Activated CD4-positive, alpha-beta T cell treated with anti-CD3 and anti-CD28 coated beads, Interleukin-2, amount 50 U/mL, for 24 hours (primary cell): ENCODE measurements at places on chromosomes 16 and 17.

DNA sequence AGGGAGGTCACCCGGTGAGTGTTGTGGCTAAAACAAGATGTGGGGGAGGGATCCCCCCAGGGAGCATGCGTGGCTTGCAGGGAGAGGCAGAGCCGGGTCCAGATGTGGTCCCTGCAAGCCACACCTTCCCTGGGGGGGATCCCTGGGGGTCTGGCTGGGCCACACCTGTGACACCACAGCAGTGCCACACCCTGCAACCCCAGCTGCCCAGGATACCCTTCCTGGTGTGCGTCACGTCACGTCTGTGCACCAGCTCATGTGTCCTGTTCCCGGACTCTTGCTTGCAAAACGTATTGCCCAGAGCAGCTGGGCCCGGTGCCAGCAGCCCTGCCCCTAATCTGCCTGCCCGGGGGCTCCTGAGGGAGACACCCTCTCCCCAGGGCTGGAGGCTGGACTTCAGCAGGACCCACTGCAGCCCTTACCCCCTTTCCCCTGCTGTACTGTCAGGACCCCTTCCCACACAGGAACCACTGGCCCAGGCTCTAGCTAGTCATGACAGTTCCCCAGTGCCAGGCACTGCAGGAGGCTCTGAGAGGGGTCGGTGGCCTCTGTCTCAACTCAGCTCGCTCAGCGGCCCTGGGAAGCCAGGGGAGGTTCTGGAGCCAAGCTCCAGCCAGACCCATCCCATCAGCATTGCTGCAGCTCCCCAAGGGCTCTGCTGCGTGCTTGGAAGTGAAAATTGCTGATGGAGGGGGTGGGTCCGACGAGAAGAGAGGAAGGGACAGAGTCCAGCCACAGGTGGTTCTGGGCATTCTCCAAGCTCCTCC is 25.8 kb upstream of the ACSF3 start:
- no peak for DNase-seq

- DNase-seq: no peak
These were observed 29.5 kb upstream of the ZNF469 start for GRCh38 chr16:88353232-88353631.

GRCh38 chr16:84482951-84483881 is 21.2 kb downstream of the MEAK7 start:
- DNase-seq: no peak

DNA sequence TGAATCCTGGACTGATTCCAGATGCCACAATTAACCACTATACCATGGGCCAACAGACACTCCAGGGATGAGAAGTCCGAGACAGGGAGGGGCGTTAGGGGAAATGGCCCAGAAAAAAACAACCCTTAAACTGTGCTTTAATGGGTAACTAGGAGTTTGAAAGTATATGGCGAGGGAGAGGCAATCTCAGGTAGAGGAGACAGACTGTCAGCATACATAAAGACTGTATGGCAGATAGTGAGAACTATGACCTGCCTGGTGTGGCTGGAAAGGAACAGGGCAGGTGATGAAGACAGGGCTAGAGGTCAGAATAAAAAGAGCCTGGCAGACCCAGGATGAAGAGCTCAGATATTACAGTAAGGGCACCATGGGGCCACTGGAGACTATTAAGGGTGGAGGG is 8.1 kb downstream of the ZZEF1 start:
- no peak for DNase-seq

DNA sequence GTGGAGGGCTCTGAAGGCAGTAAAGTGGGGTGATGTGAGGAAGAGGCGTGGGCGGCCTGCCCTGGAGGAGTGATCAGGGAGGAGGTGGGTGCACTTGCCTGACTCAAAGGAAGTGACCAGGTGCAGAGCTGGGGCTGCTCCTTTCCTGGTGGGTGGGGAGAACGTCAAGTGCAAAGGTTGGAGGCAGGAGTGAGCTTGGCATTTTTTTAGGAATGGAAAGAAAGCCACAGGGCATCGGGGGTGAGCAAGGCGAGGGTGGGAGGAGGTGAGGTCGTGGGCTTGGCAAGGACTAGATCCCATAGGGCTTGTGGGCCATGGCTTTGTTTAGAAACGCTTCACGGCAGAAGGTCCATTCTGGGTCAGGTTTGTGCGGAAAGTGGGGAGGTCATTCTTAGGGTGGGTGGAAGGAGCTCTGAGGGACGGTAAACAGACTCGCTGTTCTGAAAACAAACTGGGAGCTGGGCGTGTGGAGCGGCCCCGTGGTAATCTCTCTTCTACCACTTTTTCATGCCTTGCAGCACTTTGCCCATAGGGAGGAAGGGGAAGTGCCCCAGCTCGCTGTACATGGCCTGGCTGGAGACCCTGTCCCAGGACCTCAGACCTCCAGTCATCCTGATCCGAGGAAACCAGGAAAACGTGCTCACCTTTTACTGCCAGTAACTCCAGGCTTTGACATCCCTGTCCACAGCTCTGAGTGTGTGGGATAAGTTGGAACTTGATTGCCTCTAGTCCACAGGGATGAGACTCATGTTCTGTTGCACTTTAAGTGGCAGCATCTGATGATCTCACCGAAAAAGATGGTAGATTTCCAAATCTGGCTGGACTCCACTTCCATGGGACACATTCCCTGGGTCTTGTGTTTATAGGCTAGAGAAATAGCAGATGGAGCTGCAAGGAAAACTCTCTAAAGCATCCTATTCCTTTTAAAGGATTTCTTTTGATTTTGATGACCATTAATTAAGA is 18.9 kb upstream of the HERPUD1 start:
- DNase-seq: no peak

GRCh38 chr16:63703612-63704011 is 1418.3 kb downstream of the CDH11 start:
- DNase-seq: no peak

- no peak for DNase-seq
These were observed 20.9 kb downstream of the LITAFD start for GRCh38 chr16:8903004-8903403.

GRCh38 chr16:87003414-87003755 is 313.8 kb downstream of the C16orf95 start:
- DNase-seq: no peak

- DNase-seq: no peak
These were observed 67.1 kb upstream of the CDH5 start for GRCh38 chr16:66299349-66299748.

DNA sequence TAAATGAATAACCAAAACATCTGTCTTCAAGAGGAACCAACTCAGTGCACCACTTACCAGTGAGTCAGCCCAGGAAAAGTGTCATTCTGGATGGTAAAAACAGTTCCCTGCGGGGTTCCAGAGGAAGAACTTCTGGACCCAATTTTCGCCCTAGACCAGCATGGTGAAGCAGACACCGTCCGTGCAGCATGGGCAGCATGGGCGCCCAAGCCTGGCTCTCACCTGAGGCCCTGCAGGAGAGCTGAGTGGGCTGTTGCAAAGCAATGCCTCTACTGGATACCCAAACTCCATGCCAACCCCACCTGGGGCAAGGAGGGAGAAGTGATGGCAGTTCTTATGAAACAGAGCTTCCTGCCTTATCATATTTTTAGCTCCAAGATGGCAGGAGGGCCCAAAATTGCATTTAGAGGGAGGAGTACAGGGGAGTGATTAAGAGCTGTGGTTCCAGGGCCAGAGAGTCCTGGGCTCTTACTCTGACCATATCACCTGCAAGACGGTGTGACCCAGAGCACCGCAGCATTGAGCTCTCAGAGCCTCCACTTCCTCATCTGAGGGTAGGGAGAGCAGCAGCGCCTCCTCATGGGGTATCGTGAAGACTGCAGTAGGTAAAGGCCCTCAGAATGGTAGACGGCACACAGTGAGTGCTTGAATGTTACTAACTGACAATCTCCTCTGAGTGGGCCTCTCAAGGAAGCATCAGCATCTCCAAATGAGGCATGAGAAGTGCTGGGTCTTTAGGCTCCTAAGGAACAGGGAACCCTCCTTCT is 16.6 kb upstream of the INPP5K start:
- DNase-seq: no peak

GRCh38 chr17:45740553-45741330 is 43.4 kb upstream of the CRHR1 start:
- DNase-seq: no peak

GRCh38 chr17:34692920-34693319 is 113.5 kb downstream of the TMEM132E start:
- no peak for DNase-seq

DNA sequence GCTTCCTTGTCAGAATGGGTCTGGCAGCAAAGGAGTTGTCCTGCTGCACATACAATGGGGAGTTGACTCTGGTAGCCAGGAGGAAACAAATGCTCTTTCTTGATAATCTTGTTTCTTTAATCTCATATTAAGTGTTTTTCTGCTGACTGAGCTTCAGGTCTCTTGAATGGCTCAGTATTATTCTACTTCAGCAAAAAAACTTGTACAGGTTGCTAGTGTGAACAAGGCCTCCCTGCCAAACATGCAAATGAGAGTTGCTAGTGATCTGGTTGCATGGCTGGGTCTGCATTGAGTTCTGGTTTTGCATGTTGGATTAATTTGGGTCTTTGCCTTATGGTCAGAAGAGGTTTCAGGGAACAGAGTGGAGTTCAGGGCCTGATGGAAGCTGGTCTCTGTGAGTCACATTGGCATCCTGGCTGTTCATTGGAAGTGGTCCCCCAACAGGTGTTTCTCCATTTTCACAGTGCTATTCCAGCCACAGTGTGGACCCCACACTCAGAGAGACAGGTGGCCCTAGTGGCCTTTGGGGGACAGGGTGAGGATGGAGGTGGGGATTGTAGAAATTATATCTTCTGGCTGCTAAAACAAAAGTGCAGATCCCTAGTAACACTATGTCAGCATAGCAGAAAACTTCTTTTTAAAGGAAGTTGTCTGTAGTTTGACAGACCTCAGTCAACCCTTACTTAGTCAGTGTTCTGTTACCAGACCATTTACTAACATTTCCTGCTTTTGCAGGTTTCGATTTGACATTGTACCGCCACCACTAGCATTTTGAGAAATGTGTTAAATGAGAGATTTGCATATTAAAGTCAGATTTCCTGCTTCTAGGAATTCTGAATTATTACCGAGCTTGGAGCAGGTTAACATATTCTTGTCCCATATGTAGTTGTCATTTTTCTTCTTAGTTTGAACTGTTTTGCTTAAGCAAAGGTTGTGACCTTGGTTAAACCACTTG is 47.1 kb downstream of the EPN2 start:
- no peak for DNase-seq

- DNase-seq: no peak
These were observed 5.2 kb downstream of the HSD17B2 start for GRCh38 chr16:82040296-82040695.

DNA sequence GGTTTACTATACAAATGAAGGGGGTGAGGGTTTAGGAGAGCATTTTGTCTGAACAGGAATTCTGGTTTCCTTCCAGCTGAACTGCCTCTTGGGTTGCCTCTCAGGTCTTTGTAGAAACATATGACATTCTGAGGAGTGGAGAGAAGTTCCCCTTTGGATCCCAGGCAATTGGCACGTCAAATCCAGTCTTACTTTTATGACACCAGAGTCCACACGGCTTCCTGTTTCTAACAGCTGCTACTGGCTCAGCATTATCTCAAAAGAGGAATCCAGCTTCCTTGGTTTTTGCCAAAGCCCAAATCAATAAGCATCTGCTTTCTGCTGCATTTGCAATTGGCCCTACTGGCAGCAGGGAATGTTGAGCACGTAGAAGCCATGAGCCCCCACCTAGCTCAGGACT is 97.6 kb upstream of the FAM20A start:
- DNase-seq: no peak

GRCh38 chr17:41932816-41933389 is 2.5 kb downstream of the ODAD4 start:
- DNase-seq: no peak

- DNase-seq: no peak
These were observed 33.2 kb downstream of the ACTG1 start for GRCh38 chr17:81479175-81480071.

GRCh38 chr16:31073142-31073969 is 684 bp downstream of the ZNF668 start:
- DNase-seq: peak; percentile 71

DNA sequence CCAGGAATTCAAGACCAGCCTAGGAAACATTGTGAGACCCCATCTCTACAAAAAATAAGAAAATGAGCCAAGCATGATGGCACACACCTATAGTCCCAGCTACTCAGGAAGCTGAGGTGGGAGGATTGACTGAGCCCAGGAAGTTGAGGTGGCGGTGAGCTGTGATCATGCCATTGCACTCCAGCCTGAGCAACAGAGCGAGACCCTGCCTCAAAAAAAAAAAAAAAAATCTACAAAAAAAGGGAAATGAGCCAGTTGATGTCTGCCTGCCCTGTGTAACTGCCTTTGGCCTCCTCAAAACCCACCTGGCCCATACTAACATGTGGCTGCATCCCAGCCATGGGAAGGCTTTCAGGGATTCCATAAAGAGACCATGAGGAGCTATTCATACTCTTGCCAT is 4.5 kb downstream of the RANBP10 start:
- no peak for DNase-seq

- DNase-seq: no peak
These were observed 5.2 kb downstream of the KRT10 start for GRCh38 chr17:40817103-40817682.

GRCh38 chr17:71315568-71315967 is 805.3 kb upstream of the SOX9 start:
- DNase-seq: no peak

DNA sequence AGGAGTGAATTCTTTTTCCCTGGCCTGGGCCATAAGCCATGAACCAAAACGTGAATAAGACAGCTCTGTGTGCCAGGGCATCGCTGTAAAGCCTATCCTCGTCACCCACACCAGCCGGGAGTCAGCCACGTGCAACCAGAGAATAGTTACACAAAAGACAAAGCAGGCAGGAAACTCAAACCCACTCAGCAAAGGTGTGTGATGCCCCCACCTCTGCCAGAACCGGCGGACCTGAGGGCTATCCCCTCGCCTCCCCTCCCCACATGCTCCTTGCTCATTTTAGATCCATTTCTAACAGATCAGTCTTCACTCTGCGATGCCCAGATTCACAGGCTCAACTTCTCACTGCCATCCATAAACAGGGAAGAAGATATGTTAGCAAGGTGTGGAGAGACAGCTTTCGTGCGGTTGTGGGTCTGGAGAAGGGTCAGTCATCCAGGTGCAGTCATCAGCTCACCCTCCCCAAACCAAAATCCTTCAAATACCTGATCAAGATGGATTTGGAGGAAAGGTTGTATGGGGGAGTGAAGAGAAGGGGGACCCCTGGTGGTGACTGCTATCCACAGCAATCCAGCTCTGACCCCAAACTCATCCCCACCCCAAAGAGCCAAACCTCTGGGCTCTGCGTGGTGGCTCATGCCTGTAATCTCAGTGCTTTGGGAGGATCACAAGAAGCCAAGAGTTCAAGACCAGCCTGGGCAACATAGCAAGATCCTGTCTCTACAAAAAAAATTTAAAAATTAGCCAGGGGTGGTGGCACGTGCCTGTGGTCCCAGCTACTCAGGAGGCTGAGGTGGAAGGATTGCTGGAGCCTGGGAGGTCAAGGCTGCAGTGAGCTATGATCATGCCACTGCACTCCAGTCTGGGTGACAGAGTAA is 219.2 kb downstream of the C16orf78 start:
- peak; percentile 15 for DNase-seq
